ENCODE measurements at places on chromosomes 7 and 10. TPM values are rescaled to one million over a fixed set of nuclear protein-coding genes. Genes with fewer than 3 reads are reported as not detected.

The ACADSB gene
- total RNA-seq, result 9.9 TPM

The POLR2J gene
- 28.4 TPM for total RNA-seq

The NPFFR1 gene
- total RNA-seq, result not detected

The GAD2 gene
- total RNA-seq, result not detected

The AMPH gene
- total RNA-seq, result 9.4 TPM

The PALD1 gene
- 15.5 TPM for total RNA-seq

The C1QL3 gene
- not detected for total RNA-seq

The C10orf143 gene
- 0.96 TPM for total RNA-seq

The PAPSS2 gene
- 4.7 TPM for total RNA-seq

The PLAC9 gene
- not detected for total RNA-seq

The RSPH10B2 gene
- 1.0 TPM for total RNA-seq

The HOXA10 gene
- not detected for total RNA-seq

The CALCR gene
- total RNA-seq, result not detected

The PIK3CG gene
- not detected for total RNA-seq

The TMEM229A gene
- not detected for total RNA-seq

The MSMB gene
- not detected for total RNA-seq

The SORCS1 gene
- total RNA-seq, result 3.3 TPM

The PLA2G12B gene
- total RNA-seq, result not detected

The AASS gene
- 37.0 TPM for total RNA-seq

The BAIAP2L1 gene
- 0.66 TPM for total RNA-seq

The OR2A5 gene
- total RNA-seq, result not detected

The KIFBP gene
- 45.3 TPM for total RNA-seq

The RSU1 gene
- total RNA-seq, result 59.4 TPM

The MMD2 gene
- 0.47 TPM for total RNA-seq

The XRCC2 gene
- 3.0 TPM for total RNA-seq

The AKR1C1 gene
- 24.7 TPM for total RNA-seq

The COL28A1 gene
- total RNA-seq, result 0.39 TPM

The EVX1 gene
- 7.1 TPM for total RNA-seq

The ZCWPW1 gene
- total RNA-seq, result 1.8 TPM

The TMEM176B gene
- total RNA-seq, result 0.44 TPM

The SUN3 gene
- total RNA-seq, result not detected

The SPOCK2 gene
- 362 TPM for total RNA-seq

The HOXA5 gene
- total RNA-seq, result not detected

The PPP1R17 gene
- total RNA-seq, result 657 TPM

The SLC13A1 gene
- total RNA-seq, result not detected

The PON2 gene
- total RNA-seq, result 55.7 TPM

The C10orf53 gene
- total RNA-seq, result 0.25 TPM

The RPP30 gene
- total RNA-seq, result 31.5 TPM

The ATRNL1 gene
- total RNA-seq, result 35.9 TPM

The GCK gene
- total RNA-seq, result 43.9 TPM

The FXYD4 gene
- not detected for total RNA-seq

The FAM204A gene
- 43.6 TPM for total RNA-seq
